Esophagus squamous epithelium (tissue), 5 donors: ENCODE measurements at places on chromosomes 7 and 10.

DNA sequence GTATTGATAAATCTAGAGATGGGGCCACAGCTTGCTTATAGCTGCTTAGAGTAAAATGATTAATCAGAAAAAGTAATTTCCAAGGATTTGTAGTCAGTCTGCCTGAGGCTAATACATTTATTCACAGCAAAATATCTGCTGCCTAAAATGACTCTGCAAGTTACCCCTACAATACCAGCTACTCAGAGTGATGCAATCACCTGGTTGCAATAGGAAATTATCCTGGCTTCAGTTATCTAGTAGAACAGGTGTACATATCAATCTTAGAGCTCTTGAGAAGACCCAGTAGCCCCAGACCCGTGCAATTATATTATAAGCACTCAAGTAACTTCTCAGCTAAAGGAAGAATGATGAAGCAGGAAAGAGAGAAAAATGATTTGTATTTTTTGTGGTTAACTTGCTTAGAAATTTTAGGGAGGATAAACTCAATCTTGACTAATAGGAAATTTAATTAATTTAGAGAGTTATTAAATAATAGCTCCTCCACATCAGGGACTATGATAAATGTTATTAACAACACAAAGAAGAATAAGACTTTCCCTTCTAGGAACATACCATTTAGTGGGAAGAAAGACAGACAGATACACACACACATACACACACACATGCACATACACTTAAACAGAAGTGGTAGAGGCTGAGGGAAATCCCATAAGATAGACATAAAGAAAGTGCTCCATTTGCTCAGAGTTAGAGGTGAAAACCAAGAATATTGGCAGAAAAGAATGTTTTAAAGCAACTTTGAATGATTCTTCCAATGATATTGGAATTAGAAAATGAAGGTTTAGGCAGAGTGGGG, 140.4 kb upstream of the PRSS1 start:
- DNase-seq = no peak

DNA sequence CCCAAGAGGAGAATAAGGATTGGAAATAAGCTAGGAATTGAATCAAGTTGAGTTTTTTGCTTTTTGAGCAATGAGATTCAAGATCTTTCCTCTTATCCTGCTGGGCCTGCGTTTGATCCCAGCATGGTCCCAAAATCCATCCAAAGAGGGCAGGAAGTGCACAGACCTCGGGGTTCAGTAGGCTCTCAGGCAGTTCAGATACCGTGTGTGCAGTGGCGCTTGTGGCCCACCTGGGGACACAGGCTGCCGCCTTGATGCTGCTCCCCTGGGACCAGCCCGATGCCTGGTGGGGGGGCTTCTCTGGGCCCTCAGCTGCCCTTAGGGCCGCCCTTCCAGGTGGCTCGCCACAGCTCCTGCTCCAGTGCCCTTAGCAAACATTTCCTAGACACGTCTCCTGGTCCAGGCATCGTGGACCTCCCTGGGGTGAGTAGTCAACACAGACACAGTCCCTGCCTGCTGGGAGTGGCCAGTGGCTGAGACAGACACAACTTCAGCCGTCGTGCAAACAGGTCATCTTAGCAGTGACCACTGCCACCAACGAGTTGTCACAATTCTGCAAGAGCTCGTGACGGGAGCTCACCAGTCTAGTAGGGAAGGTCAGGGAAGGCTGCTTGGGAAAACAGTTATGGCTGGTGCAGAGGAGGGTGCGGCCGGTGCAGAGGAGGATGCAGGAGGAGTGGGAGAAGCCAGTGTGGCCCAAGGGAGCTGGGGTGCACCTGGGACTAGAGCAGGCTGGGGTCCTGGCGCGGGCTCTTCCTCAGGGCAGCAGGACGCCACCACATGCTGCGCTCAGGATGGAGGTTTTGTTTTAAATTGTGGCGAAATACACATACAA, 21.7 kb upstream of the JAKMIP3 start:
- no peak for DNase-seq

GRCh38 chr10:43061331-43061730, 15.5 kb upstream of the RET start:
- DNase-seq = no peak

DNA sequence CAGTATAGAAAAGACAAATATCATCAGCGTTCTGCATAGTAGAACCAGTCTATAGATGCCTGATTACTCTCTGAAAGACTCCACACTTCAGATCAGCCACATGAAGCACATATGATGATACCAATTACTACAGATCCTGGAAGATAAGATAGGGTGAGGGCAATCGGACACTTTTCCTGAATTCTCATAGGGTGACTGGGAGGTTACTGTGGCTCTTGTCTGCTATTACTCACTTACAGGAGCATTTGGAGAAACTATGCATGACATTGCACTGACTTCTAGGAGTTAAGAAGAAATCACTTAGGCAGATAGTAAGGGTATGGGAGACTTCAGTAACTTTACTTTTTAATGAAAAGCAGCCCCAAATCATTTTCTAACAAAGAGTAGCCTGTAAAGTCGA, 1140.9 kb downstream of the XPNPEP1 start:
- no peak for DNase-seq

- no peak for DNase-seq
These were observed 50.2 kb downstream of the EEPD1 start for GRCh38 chr7:36203071-36203790.

DNA sequence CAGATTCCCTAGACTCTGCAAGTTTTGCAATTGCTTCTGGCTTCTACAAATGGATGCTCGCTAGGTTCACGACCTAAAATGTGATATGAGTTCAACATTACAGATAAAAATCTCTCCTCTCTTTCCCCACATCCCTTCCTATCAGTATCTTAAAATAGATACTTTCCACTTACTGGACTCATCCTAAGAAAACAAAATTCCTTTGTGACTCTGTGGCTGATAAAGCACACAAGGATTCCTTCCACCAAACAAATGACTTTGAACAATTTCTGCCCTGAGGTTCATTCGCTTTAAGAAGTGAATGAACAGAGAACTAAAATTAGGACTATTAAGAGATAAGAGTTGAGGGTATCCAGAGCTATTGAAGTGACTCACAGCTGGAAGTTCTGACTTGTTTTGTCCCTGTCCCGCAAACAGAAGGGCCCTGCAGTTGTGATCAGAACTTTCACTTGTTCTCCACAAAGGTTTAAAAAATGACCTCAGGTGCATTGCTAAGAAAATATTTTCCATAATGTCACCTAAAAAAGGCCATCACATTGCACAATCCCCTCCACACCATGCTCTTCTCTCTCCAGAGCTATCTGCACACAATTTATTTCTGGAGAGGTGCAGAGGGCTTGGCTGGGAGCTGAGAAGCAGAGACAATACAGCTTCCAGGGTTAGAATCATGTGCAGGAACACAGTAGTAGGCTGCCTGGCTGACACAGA, 96.1 kb downstream of the PIP4K2A start:
- DNase-seq = no peak

DNA sequence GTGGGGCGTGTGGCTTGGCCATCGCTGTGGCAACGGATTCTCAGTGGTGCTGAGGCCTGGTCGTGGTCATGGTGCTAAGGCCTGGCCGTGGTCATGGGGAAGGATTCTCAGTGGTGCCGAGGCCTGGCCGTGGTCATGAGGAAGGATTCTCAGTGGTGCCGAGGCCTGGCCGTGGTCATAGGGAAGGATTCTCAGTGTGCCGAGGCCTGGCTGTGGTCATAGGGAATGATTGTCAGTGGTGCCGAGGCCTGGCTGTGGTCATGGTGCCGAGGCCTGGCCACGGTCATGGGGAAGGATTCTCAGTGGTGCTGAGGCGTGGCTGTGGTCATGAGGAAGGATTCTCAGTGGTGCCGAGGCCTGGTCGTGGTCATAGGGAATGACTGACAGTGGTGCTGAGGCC, 327.9 kb downstream of the ADARB2 start:
- DNase-seq = no peak

DNA sequence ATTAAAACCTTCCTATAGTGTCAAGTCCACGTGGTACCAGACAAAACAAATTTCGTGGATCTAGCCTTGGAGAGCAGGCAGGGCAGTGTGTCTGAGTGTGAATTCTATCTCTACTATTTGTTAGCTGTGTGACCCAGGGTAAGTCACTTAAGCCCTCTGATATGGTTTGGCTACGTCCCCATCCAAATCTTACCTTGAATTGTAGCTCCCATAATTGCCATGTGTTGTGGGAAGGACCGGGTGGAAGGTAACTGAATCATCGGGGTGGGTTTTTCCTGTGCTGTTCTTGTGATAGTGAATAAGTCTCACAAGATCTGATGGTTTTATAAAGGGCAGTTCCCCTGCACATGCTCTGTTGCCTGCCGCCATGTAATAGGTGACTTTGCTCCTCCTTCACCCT, 2.8 kb upstream of the NPFFR1 start:
- DNase-seq = no peak

DNA sequence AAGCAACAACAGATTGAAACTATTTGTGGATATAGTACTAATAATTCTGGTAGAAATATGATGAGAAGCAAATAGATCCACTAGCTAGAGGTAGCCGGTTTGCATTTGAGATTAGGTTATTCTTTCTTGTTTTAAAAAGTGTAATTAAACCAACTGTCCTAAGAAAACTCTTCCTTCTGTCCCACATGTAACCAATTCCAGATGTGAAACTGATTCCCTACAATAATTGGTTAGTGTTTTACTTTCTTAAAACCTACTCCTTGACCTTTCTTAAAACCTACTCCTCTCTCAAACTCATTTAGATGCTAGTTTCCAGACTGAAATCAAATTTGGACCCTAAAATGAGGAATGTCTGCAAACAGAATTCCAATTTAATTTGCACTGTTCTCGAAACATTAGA, 521.5 kb downstream of the SUGCT start:
- no peak for DNase-seq

DNA sequence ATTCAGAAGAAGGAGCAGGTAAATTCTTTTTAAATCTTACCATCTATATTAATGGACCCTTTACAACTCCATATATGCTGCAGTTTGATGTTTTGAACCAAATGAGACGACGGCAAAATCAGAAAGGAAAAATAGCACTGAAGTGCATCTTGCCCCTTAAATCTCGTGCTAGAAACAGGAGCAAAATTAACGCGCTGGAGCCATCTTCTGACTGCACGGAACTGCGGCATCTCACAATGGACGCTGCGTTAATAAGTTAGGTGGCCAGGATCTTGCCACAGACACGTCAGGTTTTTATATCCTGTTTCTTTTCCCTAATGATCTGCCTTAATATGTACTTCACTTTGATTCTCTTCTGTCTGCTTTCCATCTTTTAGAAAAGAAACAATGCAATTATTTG, 354.5 kb downstream of the TFEC start:
- DNase-seq = no peak

GRCh38 chr7:93728292-93728691, 153.8 kb upstream of the CALCR start:
- DNase-seq = no peak

DNA sequence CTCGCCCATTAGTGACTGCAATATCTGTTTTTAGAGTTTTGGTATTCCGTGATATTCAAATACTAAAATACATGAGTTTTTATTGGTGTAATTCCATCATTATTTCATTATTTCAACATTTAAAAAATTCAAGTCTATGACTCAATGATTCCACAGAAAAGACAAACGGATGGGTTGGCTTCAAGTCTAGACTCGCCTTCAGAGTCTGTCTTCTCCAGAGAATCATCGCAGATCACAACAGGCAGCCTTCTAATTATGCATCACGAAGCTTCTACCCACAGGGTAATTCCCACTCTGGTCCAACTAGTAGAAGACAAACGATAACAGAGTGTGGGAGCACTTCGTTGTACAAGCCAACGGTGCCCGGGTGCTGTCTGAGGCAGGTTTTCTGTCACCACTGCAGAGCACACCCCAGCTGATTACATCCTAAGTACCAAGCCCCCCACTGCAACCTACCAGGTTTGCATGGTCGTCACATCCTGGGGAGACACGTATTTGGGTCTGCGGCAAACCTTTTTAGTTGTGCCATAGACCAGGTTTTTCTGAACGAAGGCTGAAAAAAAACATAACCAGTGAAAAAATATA, 28.9 kb downstream of the PARP12 start:
- no peak for DNase-seq

DNA sequence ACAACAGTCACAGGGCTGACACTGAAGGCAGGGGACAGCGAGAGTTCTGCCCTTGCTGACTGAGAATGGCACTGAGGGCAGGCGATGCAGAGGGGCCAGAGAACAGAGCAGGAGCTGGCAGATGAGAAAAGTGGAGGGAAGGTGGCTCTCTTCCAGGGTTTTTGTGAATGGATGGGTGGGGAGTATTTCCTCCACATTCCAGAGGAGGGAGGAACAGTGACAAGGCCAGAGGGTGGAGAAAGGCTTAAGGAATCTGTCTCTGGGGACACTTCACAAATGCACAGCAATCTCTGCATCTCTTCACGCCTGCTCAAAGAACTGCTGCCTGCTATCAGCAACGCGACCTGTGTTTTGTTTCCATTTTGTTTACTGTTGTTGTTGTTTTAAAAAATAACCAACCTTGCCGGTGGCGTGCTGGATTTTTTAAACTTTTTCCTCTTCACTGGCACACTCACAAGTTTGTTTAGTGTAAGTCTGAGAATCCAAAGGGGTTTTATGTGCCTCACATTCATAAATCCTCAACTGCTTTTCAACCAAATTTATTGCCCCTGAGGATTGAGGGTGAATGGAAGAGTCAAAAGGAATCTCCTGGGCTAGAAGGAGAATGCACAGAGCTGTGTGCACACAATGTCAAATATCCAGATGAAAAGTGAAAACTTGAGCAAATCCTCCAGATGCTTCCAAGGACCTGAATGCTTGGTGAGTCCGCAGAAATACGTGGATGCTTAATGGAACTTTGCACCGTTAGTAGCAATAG, 129.3 kb downstream of the GLI3 start:
- DNase-seq = no peak

DNA sequence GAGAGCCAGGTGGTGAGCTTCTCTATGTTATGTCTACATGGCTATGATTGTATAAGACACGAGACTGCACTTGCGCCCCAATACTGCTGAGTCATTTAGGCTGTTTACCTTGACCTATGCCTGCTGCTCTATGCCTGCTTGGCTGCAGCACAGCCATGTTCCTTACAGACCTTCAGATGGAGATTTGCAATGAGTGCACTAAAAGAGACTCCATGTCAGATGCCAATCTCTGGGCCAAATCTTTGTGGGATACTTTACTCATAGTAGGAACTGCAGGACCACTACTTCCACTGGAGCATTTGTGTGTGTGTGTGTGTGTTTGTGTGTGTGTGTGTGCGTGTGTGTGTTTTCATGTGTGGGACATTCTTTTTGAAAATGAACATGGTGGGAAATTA, 50.0 kb upstream of the KMT2E start:
- DNase-seq = no peak

GRCh38 chr7:100475549-100475948, 3.5 kb downstream of the TSC22D4 start:
- DNase-seq = no peak

DNA sequence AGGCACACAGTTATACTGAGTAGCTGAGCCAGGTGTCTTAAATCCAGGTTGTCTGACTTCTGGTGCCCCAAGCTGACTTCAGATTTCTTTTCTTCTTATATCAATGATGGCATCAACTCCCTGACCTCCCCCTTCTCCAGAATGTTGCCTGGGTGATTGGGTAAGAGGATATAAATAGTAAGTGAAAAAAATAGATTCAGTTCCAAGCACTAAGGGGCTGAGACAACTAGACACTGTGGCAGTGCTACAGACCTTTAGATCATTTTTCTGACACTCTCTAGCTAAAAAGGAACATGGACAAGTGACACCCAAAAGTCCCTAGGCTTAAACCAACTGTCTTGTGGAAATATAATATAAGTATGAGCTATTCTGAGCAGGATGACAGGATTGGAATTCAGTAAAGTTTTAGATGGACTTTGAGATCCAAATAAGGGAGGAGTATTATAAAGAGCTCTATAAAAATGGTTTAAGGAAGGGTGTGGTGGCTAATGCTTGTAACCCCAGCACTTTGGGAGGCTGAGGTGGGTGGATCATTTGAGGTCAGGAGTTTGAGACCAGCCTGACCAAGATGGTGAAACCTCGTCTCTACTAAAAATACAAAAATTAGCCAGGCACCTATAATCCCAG, 589.1 kb upstream of the GALNT17 start:
- DNase-seq = no peak
